ENCODE measurements at places on chromosomes 2 and 18.

GRCh38 chr2:150028322-150028721 is 440.7 kb upstream of the MMADHC start:
- no peak for DNase-seq

DNA sequence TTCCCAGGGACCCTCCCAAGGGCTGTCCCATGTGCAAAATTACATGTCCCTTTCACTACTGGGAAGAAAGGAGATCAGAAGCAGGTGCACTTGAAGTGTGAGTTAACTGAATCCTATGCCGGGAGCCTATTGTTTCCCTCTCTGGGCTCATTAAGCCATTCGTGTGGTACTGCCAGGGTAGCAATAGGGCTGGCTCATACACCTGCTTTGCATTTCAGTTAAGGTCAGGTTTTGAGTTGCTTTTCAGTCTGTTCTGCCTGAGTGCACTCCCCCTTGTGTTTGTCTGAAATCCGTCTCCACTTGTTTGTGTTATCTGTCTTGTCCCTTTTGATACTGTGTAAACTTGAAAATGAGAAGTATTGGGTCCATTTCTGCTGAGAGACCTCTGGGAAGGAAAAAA is 1232.6 kb upstream of the NRXN1 start:
- no peak for DNase-seq

DNA sequence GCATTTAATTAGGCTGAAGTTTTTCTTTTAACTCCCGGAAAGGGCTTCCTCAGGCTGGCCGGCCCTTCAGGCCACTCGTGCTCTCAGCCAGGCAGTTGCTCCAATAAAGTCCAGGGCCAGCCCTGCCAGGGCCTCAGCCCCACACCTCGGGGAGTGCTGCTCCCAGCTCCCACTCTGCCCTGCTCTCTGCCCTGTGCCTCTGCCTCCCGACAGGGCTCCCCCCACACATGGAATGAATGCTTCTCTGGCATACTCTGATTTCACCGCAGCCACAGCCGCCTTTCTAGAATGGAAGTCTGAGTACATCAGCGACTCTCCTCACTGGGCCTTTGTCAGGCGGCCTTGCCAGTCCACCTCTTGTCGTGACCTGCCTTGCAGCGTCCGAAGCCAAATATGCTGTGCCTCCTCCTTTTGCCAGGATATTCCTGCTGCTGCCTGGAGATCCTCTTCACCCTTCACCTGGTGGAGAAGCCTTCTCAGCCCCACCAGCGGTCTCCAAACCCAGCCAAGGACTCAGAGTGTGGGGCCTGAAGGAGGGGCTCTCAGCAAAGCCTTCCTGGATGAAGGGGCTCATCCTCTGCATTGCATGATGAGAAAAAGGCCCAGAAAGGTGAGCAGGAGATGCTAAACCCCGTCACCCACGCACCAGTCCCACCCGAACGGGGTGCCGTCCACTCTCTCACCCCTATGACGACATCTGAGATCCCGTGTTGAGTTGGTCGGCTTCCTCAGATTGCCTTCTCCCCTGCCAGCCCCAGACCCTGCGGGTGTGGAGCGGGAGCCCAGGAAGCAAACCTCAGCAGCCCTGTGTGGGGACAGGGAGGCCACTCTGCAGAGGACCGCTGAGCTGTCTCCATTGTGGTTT is 472.7 kb upstream of the HS6ST1 start:
- DNase-seq = no peak

DNA sequence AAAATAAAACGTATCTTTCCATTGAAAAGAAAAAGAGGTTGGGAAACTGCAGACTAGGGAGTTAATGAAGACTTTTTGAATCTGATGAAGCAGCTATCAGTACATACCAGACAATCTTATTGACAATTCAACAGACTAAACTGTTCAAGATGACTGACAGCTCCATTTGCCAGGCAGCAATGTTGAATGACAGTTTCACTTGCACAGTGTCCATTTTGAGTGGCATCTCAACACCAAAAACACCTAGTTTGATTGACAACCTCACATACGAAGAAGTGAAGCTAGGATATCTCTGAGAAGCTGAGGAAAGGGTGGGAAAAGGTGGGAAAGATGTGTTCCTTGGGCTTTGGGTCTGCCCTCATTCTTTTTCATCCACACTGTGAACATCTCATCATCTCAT is 315.0 kb upstream of the SYT4 start:
- no peak for DNase-seq

DNA sequence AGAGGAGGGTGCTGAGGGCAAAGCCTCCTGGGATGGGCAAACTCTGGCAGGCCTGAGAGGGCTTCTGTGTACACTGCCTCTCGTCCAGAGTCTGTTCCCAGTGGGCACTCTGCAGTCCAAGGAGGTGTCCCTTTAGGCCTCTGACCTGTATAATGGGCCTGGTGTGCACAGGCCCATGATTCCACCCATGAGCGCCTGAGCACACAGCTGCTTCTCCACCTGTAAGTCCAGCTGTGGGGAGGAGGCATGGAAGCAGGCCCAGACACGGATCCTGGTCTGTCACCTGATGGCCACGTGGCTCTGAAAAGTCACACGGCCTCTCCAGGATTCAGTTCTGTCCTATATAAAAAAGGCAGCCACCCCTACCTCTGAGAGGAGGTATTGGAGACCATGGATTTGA is 57.0 kb downstream of the PARD6G start:
- no peak for DNase-seq

- no peak for DNase-seq
These were observed 58.9 kb upstream of the STON1 start for GRCh38 chr2:48471048-48471474.

DNA sequence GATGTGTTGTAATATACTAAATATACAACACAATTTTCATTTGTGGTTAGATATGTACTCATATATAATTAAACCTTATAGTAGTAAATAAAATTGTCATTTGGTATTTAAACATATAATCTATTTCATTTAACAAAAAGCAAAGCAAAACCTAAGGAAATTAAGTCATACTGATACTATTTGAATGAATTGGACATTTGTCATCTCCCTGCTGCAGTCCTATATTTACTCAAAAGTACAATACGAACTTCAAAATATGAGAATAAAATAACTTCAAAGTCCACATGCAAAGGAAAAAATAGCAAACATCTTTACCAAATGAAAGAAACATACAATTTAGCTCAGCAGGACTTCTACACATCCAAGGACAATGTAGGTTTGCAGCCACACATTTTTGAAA is 11.8 kb upstream of the HAT1 start:
- DNase-seq = no peak

DNA sequence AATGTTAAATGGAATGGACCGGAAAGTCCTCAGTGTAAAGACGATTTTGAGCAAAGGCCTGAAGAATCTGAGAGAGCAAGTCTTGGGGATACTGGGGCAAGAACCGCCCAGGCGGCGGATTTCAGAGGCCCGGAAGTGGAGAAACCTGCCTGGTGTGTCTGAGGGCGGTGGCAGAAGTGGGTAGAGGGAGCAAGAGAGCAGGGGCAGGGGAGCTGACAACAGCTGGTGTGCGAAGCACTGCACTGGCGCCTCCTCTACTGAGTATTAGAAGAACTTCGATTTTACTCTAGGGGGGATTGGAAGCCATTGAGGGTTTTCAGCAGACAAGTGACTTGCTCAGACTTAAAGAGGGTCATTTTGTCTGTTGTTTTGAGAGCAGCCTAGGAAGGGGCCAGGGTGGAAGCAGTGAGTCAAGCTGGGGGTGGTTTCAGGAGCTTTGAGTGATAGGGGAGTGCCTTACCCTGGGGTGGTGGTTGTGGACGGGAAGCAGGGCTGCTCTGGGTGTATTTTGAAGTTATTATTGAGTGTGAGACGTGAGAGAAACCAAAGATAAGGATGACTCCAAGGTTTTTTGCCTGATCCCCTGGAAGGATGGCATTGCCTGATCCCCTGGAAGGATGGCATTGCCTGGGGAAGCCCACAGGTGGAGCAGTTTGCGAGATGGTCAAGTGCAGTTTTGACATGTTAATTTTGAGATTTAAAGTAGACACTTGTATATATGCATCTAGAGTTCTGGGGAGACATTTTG is 52.5 kb downstream of the ZNF236 start:
- DNase-seq = no peak

- no peak for DNase-seq
These were observed 1.6 kb upstream of the KCNJ3 start for GRCh38 chr2:154696810-154697417.

DNA sequence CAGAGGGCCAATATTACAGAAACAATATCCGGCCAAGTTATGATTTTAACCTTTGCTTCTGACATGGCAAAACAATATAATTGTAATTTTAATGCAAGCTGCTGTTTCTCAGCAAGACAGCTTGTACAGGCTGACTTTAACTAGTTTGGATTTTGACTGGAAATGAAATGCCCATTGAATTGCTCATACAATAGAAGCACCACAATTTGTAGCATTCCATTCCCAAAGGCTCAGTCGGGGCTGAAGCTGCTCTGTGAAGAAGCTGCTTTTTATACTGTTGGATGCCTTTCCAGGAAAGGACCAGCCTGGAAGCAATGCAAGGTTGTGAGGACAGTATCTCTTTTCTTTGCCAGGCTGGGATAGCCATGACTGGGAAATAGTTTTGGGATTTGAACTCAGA is 677.0 kb upstream of the FANCL start:
- DNase-seq = no peak
